Activated CD4-positive, alpha-beta T cell treated with anti-CD3 and anti-CD28 coated beads, Interleukin-2, amount 50 U/mL, for 24 hours (primary cell): ENCODE measurements at places on chromosomes 7 and 10.

- DNase-seq: no peak
Observed at GRCh38 chr10:11240641-11241040, 223.0 kb downstream of the CELF2 start.

DNA sequence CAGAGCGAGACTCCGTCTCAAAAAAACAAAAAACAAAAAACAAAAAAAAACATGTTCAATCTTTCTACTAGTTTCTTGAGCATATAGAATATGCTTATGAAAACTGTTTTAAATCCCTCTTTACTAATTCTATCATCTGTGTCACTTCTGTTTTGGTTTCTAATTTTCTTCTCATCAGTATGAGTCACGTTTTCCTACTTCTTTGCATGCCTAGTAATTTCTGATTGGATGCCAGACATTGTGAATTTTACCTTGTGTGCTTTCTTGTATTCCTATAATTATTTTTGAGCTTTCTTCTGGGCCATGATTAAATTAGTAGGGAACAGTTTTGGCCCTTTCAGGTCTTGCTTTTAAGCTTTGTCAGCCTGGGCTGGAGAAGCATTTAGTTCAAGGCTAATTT, 9.9 kb downstream of the MICU1 start:
- no peak for DNase-seq

DNA sequence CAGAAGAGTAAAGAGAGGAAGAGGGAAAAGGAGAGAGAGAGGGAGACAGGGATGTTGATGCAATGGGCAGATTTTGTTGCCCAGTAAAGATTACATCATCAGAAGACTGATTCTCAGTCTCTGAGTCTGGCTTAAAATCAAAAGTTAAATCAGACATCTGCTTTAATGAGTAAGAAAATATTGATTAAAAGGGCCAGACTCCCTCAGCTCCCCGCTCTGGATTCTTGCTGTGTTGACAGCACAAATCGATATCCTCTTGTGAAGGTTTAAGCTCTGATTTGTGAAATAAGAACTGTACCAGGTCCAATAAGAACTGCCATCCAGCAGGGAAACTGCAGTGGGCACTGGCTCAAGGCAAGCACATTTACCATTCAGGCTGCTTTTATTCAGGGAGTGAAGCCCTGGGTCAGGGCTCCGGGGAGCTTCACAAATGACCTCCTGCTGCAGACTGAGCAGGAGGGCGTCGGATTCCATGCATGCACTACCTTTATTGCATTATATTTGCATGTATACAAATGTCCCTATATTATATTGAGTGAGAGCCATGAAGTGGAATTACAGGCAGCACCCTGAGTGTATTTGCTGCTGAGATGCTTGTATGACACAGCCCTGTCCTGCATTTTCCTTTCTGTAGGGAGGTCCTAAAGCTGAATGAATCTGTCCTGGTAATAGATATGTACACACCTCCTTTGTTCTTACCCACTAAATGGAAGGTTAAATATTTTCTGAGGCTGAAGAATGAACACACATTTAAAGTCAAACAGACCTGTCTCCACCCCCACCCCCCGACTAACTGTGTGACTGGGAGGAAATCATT, 401.5 kb downstream of the REEP3 start:
- DNase-seq: no peak

- no peak for DNase-seq
Observed at GRCh38 chr7:106001196-106001595, 38.1 kb downstream of the CDHR3 start.

GRCh38 chr10:33239257-33239656, 95.2 kb downstream of the NRP1 start:
- DNase-seq: no peak

GRCh38 chr10:92929896-92930295, 81.6 kb downstream of the EXOC6 start:
- DNase-seq: no peak

GRCh38 chr10:10149899-10150298, 867.8 kb upstream of the CELF2 start:
- no peak for DNase-seq

DNA sequence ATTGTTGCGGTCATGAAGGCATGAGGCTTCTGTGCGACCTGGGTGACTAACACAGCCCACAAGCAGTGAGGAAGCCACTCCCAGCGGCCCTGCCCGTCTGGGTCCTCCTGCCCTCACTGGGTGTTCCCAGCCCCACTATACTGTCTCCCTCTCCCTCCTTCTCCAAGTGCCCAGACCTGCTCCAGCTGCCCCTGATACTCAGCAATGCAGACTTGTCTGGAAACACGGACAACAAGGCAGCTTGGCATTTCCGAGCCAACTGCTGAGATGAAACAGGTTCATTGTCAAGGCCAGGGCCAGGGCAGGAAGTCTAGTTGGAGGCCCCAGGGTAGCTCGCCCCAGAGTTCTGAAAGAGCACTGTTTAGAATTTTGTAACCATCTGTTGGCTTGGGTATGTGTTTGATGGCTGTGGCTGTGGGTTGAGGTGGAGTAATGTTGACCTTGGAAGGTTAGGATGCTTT, 95.7 kb downstream of the RBM20 start:
- DNase-seq: no peak

DNA sequence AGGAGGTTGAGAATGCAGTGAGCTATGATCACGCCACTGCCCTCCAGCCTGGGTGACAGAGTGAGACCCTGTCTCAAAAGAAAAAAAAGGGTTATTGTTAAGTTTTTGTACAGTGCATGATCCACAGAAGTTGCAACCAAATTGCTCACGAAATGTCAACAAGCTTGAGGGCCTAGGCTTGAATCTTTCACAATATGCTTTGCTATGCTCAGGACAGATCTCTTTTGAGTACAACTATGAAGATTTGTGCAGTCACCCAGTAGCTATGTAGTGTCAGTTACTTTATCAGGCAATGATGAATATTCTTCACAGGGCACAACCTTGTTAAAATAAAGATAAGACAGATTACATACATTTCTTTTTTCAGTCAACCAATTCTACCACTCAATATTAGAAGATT, 109.2 kb downstream of the PRTFDC1 start:
- DNase-seq: no peak

DNA sequence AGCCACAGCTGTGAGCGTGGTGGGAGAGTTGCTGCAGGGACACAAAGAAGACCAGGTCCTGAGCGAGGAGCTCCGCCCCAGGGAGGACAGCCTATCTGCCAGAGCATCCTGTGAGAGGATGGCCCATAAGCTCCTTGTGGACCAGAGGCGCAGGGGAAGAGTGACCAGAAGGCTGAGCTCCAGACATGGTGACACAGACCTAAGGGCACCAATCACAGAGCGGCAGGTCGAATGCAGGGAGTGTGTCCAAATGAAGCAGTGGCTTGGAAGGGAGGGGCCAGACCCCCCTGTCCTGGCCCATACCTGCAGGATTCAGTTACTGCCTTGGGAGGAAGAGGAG, 135.8 kb upstream of the TMEM72 start:
- no peak for DNase-seq

DNA sequence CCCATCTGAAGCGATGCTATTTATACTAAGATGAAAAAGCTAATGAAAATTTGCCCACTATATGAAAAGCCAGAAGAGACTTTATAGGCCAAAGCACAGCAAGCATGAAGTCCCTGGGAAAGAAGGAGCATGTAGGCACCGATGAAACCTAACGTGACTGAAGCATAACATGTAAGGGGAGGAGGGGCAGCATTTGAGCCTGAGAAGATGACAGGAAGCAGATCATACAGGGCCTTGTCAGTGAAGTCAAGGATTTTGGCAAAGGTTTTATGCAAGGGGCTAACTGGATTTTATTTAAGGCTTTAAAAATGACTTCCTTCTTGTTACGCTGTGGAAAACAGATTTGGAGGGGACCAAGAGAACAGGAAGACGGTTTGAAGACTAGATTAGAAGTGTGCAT, 744.0 kb downstream of the PHTF2 start:
- DNase-seq: no peak

GRCh38 chr7:70338015-70338414, 739.7 kb downstream of the AUTS2 start:
- no peak for DNase-seq

DNA sequence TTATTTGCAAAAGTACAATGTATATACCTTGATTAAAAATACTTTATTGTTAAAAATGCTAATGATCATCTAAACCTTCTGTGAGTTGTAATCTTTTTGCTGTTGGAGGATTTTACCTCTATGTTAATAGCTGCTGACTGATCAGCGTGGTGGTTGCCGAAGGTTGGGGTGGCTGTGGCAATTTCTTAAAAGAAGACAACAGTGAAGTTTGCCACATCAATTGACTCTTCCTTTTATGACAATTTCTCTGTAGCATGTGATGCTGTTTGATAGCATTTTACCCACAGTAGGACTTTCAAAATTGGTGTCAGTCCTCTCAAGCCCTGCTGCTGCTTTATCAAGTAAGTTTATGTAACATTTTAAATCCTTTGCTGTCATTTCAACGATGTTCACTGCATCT, 16.9 kb upstream of the ENTPD1 start:
- DNase-seq: no peak

DNA sequence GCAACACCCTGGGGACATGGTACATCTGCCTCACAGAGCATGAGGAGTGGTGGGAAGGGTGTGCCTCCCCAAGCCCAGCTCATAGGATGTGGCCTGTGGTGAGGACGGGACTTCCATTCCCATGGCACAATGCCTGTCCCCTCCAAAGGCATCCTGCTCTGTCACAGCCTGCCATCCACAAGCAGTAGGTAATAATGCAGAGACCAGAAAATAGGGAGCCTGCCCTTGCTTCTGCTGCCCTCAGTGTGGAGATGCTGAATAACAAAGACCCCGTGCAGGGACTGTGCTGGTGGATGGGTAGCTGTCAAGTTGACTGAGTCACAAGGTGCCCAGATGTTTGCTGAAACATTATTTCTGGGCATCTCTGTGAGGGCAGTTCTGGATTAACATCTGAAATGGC, 199.9 kb upstream of the GRB10 start:
- DNase-seq: no peak

GRCh38 chr7:72406820-72407403, 5.2 kb downstream of the CALN1 start:
- DNase-seq: no peak

- DNase-seq: no peak
Observed at GRCh38 chr7:151409667-151410404, at the start of gene WDR86. Gene WDR86, minus strand, starts transcription at chr7:151410038. Its CDS starts 449 bp downstream, at chr7:151409589.

DNA sequence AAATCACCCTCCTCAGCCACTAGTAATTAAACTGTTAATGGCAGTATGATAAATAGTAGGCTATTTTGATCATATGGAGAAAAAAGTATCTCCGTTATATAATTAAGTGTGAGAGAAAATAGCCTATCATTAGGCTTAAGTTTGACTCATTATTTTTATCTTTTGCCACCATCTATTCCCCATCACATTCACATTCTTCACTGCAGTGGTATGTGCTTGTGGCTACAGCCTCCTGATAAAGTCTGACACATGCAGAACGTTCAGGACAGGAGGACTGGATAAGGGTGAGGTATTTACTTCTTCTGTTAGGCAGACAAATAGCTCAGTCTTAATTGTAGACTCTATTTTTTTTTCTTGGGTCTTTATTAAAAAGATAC, 5.8 kb downstream of the NEBL start:
- no peak for DNase-seq

GRCh38 chr7:36216063-36216684, 63.1 kb downstream of the EEPD1 start:
- no peak for DNase-seq

- DNase-seq: no peak
Observed at GRCh38 chr7:69968969-69969556, 370.8 kb downstream of the AUTS2 start.

GRCh38 chr10:21173802-21174714, 276.9 kb upstream of the NEBL start:
- DNase-seq: no peak

DNA sequence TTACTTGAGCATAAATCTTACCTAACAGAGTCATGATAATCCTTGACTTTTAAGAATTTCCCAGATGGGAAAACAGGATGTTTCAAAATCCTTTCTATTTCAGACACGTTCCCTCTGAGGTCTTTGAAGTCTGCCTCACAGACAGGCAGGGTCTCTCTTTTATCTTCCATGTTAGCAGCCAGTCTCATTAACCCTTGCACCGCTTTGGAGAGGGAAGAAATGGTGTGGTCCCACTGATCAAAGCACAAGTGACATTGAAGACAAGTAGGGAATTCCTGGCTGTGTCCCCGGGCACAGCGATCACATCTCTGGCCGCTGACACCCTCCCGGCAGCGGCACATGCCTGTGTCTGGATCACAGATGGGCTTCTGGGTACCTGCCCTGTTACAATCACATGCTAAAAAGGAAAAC, 52.7 kb upstream of the LAMB1 start:
- no peak for DNase-seq

DNA sequence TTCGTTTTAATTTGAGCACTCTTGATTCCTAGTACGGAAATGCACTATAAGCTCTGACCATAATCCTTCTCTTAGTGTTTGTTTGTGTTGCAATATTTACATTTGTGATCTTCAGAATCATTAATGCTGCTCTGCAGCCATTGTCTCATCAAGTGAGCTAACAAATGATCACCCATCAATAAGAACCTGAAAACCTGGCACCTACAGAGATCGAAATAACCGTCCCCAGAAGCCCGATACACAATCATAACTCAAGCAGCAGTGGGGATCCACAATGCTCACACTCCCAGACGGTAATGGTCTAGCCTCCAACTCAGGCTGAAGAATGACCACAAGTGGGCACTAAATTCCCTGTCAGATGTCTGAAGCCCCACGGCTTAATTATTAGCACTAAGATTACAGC, 156.0 kb upstream of the NFE2L3 start:
- no peak for DNase-seq

DNA sequence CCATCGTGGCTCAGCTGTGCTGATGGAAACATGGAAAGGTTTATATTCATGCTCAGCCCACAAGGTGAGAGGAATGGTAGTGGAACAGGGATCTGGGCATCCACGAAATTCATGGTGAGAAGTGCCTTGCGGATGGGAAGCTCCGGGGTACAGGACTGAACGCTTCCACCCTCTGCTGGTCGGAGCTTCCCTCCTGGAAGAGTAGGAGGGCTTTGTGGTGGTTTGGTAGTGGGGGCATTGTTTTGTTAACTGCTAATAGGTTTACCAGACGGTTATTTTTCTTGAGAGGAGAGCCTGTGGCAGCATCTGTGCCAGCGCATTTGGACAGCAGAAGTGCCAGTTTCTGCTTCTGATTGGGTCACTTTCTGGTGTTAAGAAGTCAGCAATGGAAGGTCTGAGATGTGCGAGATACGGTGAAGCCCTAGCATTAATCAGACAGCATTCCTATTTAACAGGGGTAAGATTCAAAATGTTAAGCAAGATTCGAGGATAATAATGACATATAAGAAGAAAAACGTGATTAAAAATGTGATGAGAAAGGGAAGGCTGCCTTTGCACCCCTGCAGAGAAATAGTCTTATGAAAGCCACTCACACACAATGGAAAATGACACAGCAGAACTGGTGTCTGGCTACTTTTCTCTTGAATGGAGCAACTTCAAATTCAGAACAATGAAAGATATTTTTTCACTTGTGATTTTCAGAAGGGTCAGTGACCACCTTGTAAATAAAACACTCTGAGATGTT, 17.7 kb downstream of the ABCA13 start:
- DNase-seq: no peak
